Activated naive CD4-positive, alpha-beta T cell treated with anti-CD3 and anti-CD28 coated beads for 36 hours (primary cell): ENCODE measurements at places on chromosomes 2 and 18. TPM values are rescaled to one million over a fixed set of nuclear protein-coding genes. Genes with fewer than 3 reads are reported as not detected.

The POU3F3 gene
- not detected for total RNA-seq

The MAB21L4 gene
- total RNA-seq, result not detected

DNA sequence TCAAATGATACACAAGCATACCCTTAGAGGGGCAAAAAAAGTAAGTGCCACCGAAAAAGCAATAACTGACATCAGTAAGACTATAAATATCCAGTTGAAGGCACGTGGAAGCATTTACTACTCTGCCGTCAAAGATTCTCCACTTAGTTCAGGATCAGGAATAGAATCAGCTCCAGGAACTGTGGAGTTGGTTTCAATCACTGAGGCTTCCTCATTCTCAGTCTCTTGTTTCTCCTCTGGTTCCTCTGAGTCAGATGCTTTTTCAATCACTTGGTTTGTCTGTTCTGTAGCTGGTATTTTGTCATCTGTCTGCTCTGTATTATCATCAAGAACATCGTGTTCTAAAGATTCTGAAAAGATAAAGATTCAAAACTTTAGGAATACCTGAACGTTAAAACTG is 72.2 kb downstream of the LNPK start:
- H3K36me3 ChIP-seq, result peaks cover 19% of the 10 kb centered on the region
- no peak for DNase-seq

DNA sequence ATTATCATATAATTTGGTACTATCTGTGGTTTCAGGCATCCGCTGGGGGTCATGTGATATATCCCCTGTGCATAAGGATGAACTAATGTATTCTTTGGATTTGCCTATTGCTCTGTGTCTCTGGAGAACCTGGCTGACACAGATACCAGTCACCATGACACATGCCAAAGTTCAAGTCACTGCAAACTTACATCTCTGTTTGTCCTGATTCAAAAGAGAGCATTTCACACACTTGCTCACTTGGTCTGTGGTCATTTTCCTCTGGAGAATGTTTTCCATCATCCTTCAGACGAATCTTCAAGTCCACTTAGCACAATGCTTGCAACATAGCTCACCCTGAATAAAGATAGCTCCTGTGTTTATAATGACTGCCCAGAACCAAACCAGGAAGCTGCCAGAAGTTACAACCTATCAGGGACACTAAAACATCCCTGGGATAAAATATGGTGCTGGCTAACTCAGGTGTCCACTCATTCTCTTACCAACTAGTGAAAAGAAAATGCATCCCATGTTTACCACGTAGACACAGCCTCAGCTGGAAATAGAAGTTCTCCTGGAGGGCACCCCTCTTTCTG is 18.1 kb downstream of the SULT1C3 start:
- H3K4me3 ChIP-seq, result no peak overlapping the region
- H3K36me3 ChIP-seq, result no peaks in the 10 kb centered on the region
- no peak for DNase-seq
- H3K27ac ChIP-seq, result no peak overlapping the region
- H3K4me1 ChIP-seq, result no peaks in the 10 kb centered on the region

DNA sequence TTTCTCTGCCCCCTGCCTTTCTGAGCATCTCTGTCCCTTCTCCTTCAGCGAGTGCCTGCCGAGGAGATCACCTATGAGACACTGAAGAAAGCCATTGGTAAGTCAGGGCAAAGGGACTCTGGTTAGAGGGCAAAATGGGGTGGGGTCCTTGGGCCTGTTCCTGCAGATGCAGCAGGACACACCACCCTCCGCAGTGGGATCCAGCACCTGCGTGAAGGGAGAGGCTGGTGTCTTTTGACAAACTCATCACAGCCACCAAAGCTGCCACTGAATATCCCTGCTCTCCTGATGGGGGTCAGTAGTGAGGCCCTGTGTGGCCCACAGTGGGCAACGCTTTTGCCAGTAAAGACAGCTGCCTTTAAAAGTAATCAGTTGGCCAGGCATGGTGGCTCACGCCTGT is 18.7 kb downstream of the POMC start:
- no peak overlapping the region for H3K4me3 ChIP-seq
- peaks cover 4% of the 10 kb centered on the region for H3K4me1 ChIP-seq
- no peaks in the 10 kb centered on the region for H3K36me3 ChIP-seq
- H3K27me3 ChIP-seq, result peaks cover 5% of the 10 kb centered on the region
- H3K27ac ChIP-seq, result no peak overlapping the region

GRCh38 chr18:75220551-75221355 is 10.2 kb downstream of the TSHZ1 start:
- H3K27me3 ChIP-seq, result no peaks in the 10 kb centered on the region
- H3K36me3 ChIP-seq, result peaks cover 4% of the 10 kb centered on the region
- no peak overlapping the region for H3K4me3 ChIP-seq
- H3K4me1 ChIP-seq, result peaks cover 76% of the 10 kb centered on the region
- H3K27ac ChIP-seq, result no peak overlapping the region

- no peak for DNase-seq
- H3K27me3 ChIP-seq, result peaks cover 23% of the 10 kb centered on the region
- H3K4me3 ChIP-seq, result no peak overlapping the region
- no peaks in the 10 kb centered on the region for H3K4me1 ChIP-seq
- H3K27ac ChIP-seq, result no peak overlapping the region
- no peaks in the 10 kb centered on the region for H3K36me3 ChIP-seq
Measured at GRCh38 chr2:232473467-232473890, 14.2 kb downstream of the ECEL1 start.

The LYG1 gene
- 0.36 TPM for total RNA-seq

GRCh38 chr2:128439791-128440665 is 121.4 kb upstream of the HS6ST1 start:
- no peak overlapping the region for H3K27ac ChIP-seq
- no peak overlapping the region for H3K4me3 ChIP-seq
- H3K27me3 ChIP-seq, result peaks cover 12% of the 10 kb centered on the region

GRCh38 chr2:22521620-22522019 is 863.4 kb upstream of the KLHL29 start:
- DNase-seq, result no peak
- H3K4me3 ChIP-seq, result no peak overlapping the region
- no peaks in the 10 kb centered on the region for H3K36me3 ChIP-seq
- H3K27ac ChIP-seq, result no peak overlapping the region

DNA sequence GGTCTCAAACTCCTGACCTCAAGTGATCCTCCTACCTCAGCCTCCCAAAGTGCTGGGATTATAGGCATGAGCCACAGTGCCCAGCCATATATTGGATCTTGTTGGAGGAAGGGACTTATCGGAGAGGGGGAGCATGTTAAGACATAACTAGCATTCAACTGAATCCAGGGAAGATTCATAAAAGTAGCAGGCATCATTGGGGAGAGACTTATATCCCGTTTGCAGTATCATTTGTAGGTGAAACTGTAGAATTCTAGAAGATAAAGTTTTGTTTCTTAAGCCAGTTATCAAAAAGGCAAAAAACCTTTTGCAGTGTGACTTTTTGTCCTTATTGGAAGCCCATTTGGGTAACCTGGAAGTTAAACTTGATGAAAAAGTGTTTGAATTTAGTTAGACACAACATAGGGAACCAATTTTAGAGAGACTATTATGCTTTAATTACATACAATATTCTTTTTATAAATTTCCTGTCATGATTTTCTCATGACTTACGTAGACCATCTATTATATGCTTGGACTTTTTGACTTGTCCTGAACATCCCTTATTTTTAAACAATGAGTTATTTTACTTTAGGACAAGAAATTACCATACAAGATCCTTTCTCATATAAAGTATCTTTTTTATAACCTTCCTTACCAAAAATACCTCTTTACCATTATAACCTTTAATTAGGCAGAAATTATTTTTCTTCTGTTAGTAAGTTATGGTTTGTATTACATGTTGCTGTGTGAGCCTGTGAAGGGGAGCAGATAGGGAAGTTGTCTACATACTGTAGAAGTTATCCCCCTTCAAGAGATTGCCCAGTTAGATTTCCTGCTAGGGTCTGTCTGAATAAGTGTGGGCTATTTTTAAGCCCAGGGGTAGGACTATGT is 20.3 kb downstream of the RAB3GAP1 start:
- H3K4me3 ChIP-seq, result no peak overlapping the region
- H3K36me3 ChIP-seq, result peaks cover 57% of the 10 kb centered on the region
- DNase-seq, result no peak
- H3K27ac ChIP-seq, result no peak overlapping the region
- peaks cover 39% of the 10 kb centered on the region for H3K4me1 ChIP-seq

GRCh38 chr18:10205151-10205550 is 249.3 kb upstream of the APCDD1 start:
- peaks cover 3% of the 10 kb centered on the region for H3K27me3 ChIP-seq
- no peak overlapping the region for H3K27ac ChIP-seq
- H3K4me3 ChIP-seq, result no peak overlapping the region

DNA sequence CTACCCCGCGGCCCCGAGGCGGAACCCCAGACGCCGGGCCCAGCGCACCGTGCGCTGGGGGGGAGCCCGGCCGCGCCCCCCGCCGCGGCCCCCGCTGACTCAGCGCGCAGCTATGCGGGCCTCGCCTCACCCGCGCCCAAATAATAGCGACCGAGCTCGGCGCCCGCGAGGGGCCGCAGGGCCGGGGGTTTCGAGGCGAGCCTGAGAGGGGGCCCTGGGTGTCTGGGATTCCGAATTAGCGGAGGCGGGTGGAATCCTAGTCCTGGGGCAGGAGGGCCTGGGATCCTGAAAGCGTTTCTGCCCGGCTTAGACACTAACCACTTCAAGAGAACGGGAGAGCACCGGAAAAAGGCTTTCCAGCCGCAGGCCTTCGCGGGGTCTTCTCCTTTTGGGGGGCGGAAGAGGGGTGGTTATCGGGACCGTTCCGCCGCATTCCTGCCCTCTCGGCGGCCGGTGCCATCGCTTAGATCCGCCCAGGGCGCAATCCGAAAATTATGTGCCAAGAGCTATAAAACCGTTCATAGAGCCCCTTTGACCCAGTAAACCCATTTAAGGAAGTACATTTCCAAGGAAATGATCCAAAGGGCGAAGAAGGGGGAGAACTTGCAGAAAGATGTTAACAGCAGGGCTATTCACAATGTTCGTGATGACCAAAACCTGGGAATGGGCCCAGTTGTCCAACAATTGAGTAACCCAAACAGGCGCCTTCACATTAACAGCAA is 681 bp upstream of the ROCK2 start:
- peaks cover 2% of the 10 kb centered on the region for H3K36me3 ChIP-seq
- DNase-seq, result peak; percentile 34
- H3K4me3 ChIP-seq, result peak overlapping the region; percentile 69
- no peak overlapping the region for H3K27ac ChIP-seq
- H3K27me3 ChIP-seq, result no peaks in the 10 kb centered on the region

DNA sequence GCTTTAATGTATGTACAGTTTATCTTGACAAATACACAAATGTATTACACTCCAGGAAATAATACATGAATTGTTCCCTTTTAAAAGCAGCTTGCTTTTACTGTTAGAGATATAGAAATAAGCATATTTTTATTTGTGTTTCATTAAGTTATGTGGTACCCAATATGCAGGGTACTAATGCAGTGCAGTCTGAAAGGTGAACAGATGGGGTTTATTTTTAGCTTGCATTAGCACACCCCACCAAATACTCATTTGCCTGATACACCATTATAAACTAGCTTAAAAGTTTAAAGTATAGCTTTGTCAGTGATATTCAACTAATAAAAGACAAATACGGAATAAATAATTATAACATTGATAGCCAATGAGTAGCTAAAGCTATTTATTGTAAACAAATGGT is 394.7 kb upstream of the ZNF804A start:
- no peak overlapping the region for H3K4me3 ChIP-seq
- no peaks in the 10 kb centered on the region for H3K36me3 ChIP-seq
- H3K4me1 ChIP-seq, result no peaks in the 10 kb centered on the region
- DNase-seq, result no peak
- H3K27me3 ChIP-seq, result no peaks in the 10 kb centered on the region
- no peak overlapping the region for H3K27ac ChIP-seq

The GPR45 gene
- not detected for total RNA-seq

DNA sequence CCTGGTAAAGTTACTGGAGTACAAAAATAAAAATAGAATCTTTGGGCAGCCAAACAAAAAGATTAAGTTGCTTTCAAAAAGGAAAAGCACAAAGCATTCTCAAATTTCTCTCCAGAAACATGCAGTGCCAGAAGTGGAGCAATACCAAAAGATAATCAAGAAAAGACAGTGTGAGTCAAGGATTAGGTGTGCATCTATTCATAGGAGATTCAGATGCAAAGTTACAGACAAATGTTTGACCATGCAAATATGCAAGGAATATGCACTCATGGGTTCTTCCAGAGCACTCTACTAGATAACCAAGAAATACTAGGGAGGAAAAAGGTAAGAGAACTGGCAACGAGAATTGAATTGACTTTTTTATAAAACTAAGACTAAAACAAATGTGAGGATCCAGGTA is 51.8 kb upstream of the CDH20 start:
- no peaks in the 10 kb centered on the region for H3K36me3 ChIP-seq
- H3K4me3 ChIP-seq, result no peak overlapping the region
- H3K4me1 ChIP-seq, result no peaks in the 10 kb centered on the region
- no peaks in the 10 kb centered on the region for H3K27me3 ChIP-seq

DNA sequence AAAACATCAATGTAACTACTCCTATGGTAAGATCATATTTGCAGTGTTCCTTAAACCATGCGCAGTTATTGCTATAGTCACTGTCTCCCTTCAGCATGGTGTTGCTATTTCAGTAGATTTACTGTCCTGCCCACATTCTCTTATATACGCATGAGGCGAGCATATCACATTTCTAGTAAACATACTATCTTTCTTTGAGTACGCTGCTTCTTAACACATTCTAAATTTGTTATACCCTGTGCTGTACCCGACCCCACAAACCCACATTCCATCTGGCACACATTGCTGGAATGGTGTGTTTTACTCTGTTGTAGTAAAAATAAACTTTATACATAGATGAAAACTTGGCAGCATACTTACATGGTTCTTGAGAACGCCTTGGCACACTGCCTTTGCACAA is 163.3 kb downstream of the QPCT start:
- no peaks in the 10 kb centered on the region for H3K27me3 ChIP-seq
- H3K4me1 ChIP-seq, result no peaks in the 10 kb centered on the region

The CYP27C1 gene
- total RNA-seq, result not detected

DNA sequence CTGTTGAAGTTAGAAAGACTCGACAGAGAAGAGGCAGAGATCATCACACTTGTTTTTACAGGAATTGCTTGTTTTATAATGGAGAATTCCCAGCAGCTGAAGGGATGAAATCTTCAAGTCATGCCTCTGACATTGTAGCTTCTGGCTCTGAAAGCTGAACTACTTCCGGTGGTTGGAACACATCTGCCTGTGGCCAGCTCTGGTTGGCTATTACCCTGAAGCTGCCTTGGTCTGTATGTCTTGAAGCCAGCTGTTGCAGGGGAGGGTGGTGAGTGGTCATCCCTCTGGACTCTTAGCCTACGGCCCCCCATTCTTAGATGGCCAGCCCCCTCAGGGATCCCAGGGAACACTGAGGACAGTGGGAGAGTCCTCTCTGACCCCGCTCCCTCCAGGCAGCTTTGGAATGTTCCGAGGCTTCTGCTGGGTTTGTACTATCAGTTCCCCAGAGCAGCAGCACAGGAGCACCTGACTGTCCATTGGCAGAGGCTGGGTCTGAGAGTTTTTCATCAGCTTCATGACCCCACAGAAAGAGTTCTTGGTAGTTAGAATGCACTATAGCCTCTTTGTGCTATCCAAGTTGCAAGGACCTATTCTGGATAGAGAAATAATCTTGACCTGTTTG is 87.4 kb upstream of the CAPN13 start:
- H3K4me3 ChIP-seq, result no peak overlapping the region
- H3K27ac ChIP-seq, result no peak overlapping the region
- no peak for DNase-seq
- H3K4me1 ChIP-seq, result no peaks in the 10 kb centered on the region

The ALKAL2 gene
- not detected for total RNA-seq

- no peak for DNase-seq
- no peaks in the 10 kb centered on the region for H3K4me1 ChIP-seq
- no peaks in the 10 kb centered on the region for H3K36me3 ChIP-seq
- no peak overlapping the region for H3K4me3 ChIP-seq
- no peaks in the 10 kb centered on the region for H3K27me3 ChIP-seq
Measured at GRCh38 chr2:8558956-8559355, 122.9 kb upstream of the ID2 start.

- no peak overlapping the region for H3K4me3 ChIP-seq
- no peaks in the 10 kb centered on the region for H3K36me3 ChIP-seq
- H3K27ac ChIP-seq, result peak overlapping the region; percentile 50
Measured at GRCh38 chr2:234278556-234279255, 218.2 kb downstream of the ARL4C start.

The CHST10 gene
- total RNA-seq, result 4.5 TPM
